Breast epithelium (tissue), 4 donors: ENCODE measurements at places on chromosomes 16 and 17. TPM values are rescaled to one million over a fixed set of nuclear protein-coding genes. Genes with fewer than 3 reads are reported as not detected.

The SEZ6L2 gene
- 7.2 TPM for total RNA-seq

The RTN4RL1 gene
- total RNA-seq = 3.8 TPM

The RNF222 gene
- not detected for total RNA-seq

The SLC12A3 gene
- not detected for total RNA-seq

The KCNH6 gene
- not detected for total RNA-seq

The CEP295NL gene
- 1.8 TPM for total RNA-seq

The PIK3R6 gene
- under 0.01 TPM for total RNA-seq

The TBX6 gene
- 0.73 TPM for total RNA-seq

The DCUN1D3 gene
- total RNA-seq = 43.8 TPM

DNA sequence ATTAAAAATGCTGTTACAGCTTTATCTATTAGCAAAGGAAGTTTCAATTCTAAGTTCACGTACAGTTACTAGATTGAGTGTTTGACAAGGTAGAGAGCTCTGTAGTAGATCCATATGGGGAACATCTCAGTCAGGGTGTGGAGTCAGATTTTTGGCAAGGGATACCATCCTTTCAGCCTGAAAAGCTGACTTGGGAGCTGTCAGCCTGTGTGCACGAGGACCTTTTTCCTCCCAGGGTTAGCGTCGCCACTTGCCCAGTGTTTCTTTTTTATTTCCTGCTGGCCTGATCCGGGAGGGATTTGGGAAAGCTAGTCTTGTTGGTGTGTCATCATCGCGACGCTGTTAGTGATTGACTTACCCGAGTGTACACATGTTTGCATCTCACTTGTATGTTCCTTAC, 29.5 kb downstream of the WWOX start:
- no peaks in the 10 kb centered on the region for H3K36me3 ChIP-seq
- H3K27ac ChIP-seq = no peak overlapping the region
- H3K4me3 ChIP-seq = peak overlapping the region; percentile 21
- H3K27me3 ChIP-seq = no peaks in the 10 kb centered on the region
- no peak for DNase-seq

GRCh38 chr16:30755955-30756780, 5.7 kb downstream of the CFAP119 start:
- peaks cover 3% of the 10 kb centered on the region for H3K4me1 ChIP-seq
- H3K36me3 ChIP-seq = peaks cover 12% of the 10 kb centered on the region
- no peak for DNase-seq
- H3K4me3 ChIP-seq = no peak overlapping the region

DNA sequence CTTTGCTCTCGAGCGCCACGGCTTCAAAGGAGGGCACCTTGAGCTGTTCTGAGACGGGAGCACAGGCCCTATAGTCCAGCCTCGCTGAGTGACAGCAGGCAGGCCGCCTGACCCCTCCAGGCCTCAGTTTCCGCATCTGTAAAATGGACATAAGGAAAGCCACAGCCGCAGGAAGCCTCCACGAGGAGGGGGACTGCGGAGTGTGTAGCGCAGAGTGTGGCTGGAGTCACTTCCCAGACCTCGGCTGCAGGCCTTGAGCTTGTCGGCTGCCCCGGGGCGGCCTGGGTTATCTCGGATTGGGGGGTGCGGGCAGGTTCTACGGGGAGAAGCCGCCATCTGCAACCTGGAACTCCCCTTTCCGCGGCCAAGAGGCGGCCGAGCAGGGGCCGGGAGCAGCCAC, 40.8 kb downstream of the ZFPM1 start:
- H3K27ac ChIP-seq = no peak overlapping the region
- H3K4me3 ChIP-seq = no peak overlapping the region
- H3K27me3 ChIP-seq = no peaks in the 10 kb centered on the region
- no peaks in the 10 kb centered on the region for H3K4me1 ChIP-seq

GRCh38 chr17:1545618-1546017, 17.0 kb downstream of the PITPNA start:
- peak; percentile 78 for DNase-seq
- H3K27me3 ChIP-seq = no peaks in the 10 kb centered on the region
- H3K36me3 ChIP-seq = no peaks in the 10 kb centered on the region
- H3K4me1 ChIP-seq = no peaks in the 10 kb centered on the region
- no peak overlapping the region for H3K27ac ChIP-seq

- H3K27me3 ChIP-seq = no peaks in the 10 kb centered on the region
- DNase-seq = no peak
- H3K36me3 ChIP-seq = no peaks in the 10 kb centered on the region
- no peak overlapping the region for H3K27ac ChIP-seq
- H3K4me1 ChIP-seq = no peaks in the 10 kb centered on the region
- no peak overlapping the region for H3K4me3 ChIP-seq
These were observed 69.9 kb downstream of the AKAP1 start for GRCh38 chr17:57154921-57155320.

GRCh38 chr17:41004397-41004796, 4.5 kb downstream of the KRTAP3-1 start:
- no peaks in the 10 kb centered on the region for H3K4me1 ChIP-seq
- no peak for DNase-seq
- no peak overlapping the region for H3K4me3 ChIP-seq
- no peaks in the 10 kb centered on the region for H3K36me3 ChIP-seq
- H3K27ac ChIP-seq = no peak overlapping the region

DNA sequence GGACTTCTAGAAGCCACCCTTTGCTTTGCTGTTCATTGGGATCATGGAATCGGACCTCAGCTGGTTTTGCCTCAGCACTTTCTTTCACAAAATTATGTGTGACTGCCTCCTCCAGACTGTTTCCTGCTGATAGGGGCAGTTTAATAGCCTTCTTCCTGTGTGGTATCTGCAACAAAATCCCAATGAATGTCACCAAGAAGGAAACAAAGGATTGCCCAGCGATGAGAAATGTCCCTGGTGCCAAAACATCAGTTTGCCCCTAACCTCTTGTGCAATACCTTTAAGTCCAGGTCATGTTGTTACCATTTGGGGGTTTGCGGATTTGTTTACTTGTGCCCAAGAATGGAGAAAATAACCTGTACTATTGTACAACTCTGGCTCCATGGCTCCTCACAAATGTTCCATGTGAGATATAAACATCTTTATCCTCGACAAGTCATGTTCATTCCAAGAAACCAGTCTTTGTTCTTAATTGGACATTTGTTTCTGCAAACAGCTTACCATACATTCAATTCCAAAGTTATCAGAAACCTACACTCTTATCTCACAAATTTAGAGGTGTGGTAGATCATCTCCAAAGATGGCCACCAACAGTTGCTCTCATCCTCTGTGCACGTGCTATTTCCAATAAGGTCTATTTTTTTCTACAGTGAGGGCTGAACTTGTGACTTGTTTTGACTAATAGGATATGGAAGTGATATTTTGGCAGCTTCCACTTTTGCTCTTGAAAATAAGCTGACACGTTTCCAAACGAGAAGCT, 14.8 kb downstream of the TAC4 start:
- H3K4me1 ChIP-seq = peaks cover 12% of the 10 kb centered on the region
- H3K27ac ChIP-seq = no peak overlapping the region
- H3K27me3 ChIP-seq = no peaks in the 10 kb centered on the region
- H3K36me3 ChIP-seq = no peaks in the 10 kb centered on the region
- no peak overlapping the region for H3K4me3 ChIP-seq

DNA sequence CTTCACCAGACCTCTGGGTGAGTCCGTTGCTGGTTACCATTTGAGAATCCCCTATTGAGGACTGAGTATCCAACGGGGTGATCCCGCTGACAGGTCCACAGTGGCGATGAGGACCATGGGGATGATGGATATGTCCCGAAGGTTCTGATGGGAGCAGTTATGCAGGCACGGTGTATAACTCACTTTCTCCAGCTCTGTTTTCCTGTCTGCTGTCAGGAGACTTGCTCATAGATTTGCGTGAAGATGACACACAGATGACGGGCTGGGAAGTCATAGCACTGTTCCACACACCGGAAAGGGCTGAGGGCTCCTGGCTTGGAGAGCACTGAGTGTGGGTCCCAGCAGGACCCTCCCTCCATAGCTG, 22.2 kb upstream of the ADCY7 start:
- no peak for DNase-seq
- no peaks in the 10 kb centered on the region for H3K4me1 ChIP-seq
- H3K36me3 ChIP-seq = no peaks in the 10 kb centered on the region
- no peaks in the 10 kb centered on the region for H3K27me3 ChIP-seq
- no peak overlapping the region for H3K27ac ChIP-seq
- H3K4me3 ChIP-seq = no peak overlapping the region

- peak overlapping the region; percentile 45 for H3K27ac ChIP-seq
- DNase-seq = no peak
- H3K36me3 ChIP-seq = no peaks in the 10 kb centered on the region
- H3K4me3 ChIP-seq = no peak overlapping the region
These were observed 5.8 kb downstream of the KIF18B start for GRCh38 chr17:44941712-44942331.

- H3K36me3 ChIP-seq = no peaks in the 10 kb centered on the region
- no peaks in the 10 kb centered on the region for H3K4me1 ChIP-seq
- H3K27me3 ChIP-seq = no peaks in the 10 kb centered on the region
These were observed 354.9 kb upstream of the ASIC2 start for GRCh38 chr17:33647956-33648355.

DNA sequence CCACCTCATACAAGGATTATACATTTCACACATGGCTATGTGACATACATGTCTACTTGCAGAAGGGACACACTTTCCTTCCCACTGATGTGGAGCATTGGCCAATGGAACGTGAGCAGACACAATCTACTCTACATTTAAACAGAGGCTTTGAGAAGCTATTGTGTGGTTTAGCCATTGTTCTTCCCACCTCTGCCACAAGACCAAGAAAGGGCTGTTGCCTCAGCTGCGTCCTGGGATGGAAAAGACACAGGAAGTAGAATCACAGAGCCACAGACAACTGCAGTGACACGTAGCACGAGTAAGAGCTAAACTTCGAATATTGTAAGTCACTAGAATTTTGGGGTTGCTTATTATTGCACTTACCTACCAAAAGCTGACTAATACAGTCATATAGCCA, 33.3 kb downstream of the PRKCB start:
- H3K27me3 ChIP-seq = no peaks in the 10 kb centered on the region
- DNase-seq = no peak
- no peaks in the 10 kb centered on the region for H3K36me3 ChIP-seq

- H3K27me3 ChIP-seq = no peaks in the 10 kb centered on the region
- H3K36me3 ChIP-seq = peaks cover 2% of the 10 kb centered on the region
- no peak for DNase-seq
- no peak overlapping the region for H3K27ac ChIP-seq
- no peaks in the 10 kb centered on the region for H3K4me1 ChIP-seq
- no peak overlapping the region for H3K4me3 ChIP-seq
These were observed 17.9 kb downstream of the BFAR start for GRCh38 chr16:14650629-14651028.

DNA sequence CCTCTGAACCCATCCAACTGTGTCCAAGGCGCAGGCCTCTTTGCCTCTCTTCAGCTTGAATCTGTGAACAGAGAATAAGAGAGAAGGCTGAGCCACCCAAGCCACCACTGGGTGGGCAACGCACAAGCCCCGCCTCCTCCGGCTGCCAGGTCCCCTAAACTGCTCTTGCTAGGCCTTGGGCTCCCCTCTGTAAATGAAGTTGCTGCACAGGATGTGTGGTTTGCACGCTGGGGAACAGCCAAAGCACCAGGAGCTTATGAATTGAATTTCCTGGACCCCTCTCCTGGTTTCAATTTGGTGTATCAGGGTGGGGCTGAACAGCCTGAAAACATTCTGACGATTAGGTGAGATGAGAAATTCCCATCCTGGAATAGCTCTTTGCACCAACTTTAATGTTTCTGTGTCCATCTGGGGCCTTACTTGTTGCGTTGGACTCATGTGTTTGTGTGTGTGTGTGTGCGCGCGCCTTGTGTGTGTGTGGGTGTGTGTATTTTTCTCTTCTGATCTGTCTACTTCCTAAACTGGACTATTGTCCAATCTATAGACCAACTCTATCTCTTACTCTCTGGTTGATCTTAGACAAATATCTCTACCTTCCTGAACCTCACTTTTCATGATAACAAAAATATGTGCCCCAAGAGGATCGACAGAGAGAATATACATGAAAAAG, 2.3 kb downstream of the CCL1 start:
- H3K27me3 ChIP-seq = no peaks in the 10 kb centered on the region
- H3K27ac ChIP-seq = no peak overlapping the region
- no peak for DNase-seq

GRCh38 chr17:77419095-77419494, 278.3 kb downstream of the SEC14L1 start:
- peaks cover 34% of the 10 kb centered on the region for H3K4me1 ChIP-seq
- DNase-seq = no peak
- H3K36me3 ChIP-seq = no peaks in the 10 kb centered on the region
- H3K27me3 ChIP-seq = no peaks in the 10 kb centered on the region
- H3K4me3 ChIP-seq = no peak overlapping the region

DNA sequence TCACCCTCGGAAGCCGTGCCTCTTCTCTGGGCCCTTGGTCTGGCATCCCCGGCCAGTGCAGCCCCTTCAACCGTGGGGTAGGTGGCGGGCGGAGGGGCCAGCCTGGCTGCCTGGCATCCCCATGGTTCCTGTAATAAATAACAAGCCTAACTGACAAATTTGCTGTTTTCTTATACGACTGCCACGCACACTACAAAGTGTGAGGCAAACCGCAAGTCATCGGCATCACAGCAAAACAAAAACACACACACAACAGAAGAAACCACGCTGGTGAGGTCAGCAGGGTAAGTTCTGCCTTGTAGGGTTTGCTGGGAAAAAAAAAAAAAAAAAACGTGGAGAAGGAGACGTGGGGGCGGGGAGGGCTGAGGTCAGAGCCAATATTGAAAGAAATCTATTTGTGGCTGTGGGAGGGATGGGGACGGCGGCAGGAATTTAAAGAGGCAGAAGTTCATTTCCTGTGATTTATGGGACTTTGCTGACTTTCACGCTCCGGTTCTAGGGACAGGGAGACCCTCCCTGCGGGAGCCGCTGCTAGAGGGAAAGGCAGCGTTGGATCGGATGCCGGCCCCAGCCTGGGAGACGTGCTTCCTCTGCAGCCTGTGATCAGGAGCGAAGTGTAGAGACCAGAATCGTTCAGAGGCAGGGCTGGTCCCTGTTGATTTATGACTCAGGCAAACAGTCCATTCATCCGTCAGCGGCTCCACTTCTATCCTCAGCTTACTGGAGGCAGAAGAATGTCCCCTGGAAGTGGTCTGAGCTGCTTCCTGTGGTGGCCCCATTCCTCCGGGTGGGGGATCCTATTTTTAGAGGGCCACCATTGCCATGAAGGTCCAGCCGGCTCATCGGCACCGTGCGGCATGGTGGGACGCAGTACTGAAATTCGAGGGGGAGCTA, 162.8 kb downstream of the FOXL1 start:
- DNase-seq = no peak
- H3K4me3 ChIP-seq = peak overlapping the region; percentile 23
- H3K27ac ChIP-seq = peak overlapping the region; percentile 48
- H3K4me1 ChIP-seq = no peaks in the 10 kb centered on the region
- H3K36me3 ChIP-seq = no peaks in the 10 kb centered on the region

- no peaks in the 10 kb centered on the region for H3K4me1 ChIP-seq
- no peaks in the 10 kb centered on the region for H3K36me3 ChIP-seq
- H3K27ac ChIP-seq = no peak overlapping the region
These were observed 10.9 kb downstream of the TRAP1 start for GRCh38 chr16:3706253-3707012.
